G401 (cell line): ENCODE measurements at places on chromosomes 4 and X. TPM values are rescaled to one million over a fixed set of nuclear protein-coding genes. Genes with fewer than 3 reads are reported as not detected.

Gene SLC9A6
- 5.5 and 6.4 TPM in 2 replicates for total RNA-seq

Gene MAGED4
- total RNA-seq = 9.0 and 25.8 TPM in 2 replicates

Gene CENPVL2
- total RNA-seq = not detected in 2 replicates

GRCh38 chrX:136866337-136867095 lies 14.0 kb downstream of the RBMX start:
- DNase-seq = peak; percentile 13

GRCh38 chrX:155893521-155893920 lies 12.4 kb downstream of the VAMP7 start:
- no peak for DNase-seq

DNA sequence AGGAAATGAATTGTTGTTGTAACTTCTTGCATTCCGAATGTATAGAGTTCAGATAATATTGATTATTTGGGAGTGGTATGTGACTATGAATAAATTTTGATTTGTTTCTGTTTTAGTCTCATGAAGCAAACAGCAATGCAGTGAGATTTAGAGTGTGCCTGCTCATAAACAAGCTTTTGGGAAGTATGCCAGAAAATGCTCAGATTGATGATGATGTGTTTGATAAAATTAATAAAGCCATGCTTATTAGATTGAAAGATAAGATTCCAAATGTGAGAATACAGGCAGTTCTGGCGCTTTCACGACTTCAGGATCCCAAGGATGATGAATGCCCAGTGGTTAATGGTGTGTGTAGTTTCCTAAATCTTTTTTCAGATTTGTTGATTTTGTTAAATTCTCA lies 2.0 kb downstream of the NCAPG start:
- DNase-seq = no peak

- no peak for DNase-seq
These were observed 6.0 kb downstream of the DGKQ start for GRCh38 chr4:967113-968104.
